ENCODE measurements at places on chromosomes 1 and 21. TPM values are rescaled to one million over a fixed set of nuclear protein-coding genes. Genes with fewer than 3 reads are reported as not detected.
A peak's percentile ranks its signal among the peaks of the same experiment; 100 is the strongest.

- no peaks in the 10 kb centered on the region for H3K4me1 ChIP-seq
- H3K36me3 ChIP-seq = no peaks in the 10 kb centered on the region
- no peaks in the 10 kb centered on the region for H3K27me3 ChIP-seq
Measured at GRCh38 chr1:181777812-181778211, 283.7 kb downstream of the ZNF648 start.

- H3K4me1 ChIP-seq = no peaks in the 10 kb centered on the region
- no peak overlapping the region for H3K27ac ChIP-seq
- H3K36me3 ChIP-seq = no peaks in the 10 kb centered on the region
- peak; percentile 37 for DNase-seq
Measured at GRCh38 chr1:44707959-44708831, 22.8 kb downstream of the RNU5D-1 start.

DNA sequence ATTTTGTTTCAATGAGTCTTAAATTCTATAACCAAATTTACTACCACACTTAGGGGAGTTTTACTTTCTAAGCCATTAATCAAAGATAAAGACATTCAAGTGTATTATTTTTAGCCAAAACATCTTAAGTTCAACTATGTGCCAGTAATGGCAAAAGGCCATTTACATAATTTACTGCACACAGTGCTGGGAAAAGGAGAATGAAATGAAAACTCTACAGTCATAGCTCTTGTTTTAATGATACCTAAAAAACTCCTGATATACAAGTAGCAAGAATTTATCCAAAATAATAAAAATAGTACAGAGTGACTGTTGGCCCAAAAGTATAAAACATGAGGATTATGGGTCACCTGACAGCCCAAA, 42.4 kb upstream of the C1orf198 start:
- no peak overlapping the region for H3K4me3 ChIP-seq
- no peaks in the 10 kb centered on the region for H3K36me3 ChIP-seq
- no peaks in the 10 kb centered on the region for H3K4me1 ChIP-seq
- no peak for DNase-seq
- H3K27me3 ChIP-seq = no peaks in the 10 kb centered on the region
- peak overlapping the region; percentile 31 for H3K27ac ChIP-seq

DNA sequence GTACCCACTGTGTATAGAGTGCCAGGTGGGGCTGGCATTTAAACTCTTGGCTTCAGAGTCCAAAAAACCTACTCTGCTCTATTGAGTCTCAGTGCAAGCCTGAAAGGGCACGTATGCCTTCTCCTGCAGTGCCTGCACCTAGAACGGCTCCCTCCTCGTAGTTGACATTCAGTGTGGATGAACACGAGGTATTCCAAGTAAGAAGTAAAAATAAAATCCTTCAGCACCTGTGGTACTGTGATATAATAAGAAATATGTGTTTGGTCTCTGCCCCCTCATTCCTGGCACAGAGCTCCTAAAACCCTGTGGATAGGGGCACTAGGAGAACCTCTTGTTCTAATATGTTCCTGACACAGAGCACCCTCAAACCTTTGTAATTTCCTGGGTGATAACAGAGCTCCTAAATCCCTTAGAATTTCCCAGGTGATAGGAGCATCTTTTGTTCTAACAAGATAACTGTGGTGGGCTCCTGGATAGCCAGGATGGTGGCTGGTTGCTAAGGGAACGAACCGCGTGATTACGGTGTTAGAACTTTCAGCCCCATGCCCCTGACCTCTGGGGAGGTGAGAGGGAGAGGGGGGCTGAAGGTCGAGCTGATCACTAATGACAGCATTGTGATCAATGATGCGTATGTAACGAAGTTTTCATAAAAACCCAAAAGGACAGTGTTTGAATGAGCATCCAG, 16.8 kb downstream of the UCK2 start:
- DNase-seq = no peak
- H3K27me3 ChIP-seq = no peaks in the 10 kb centered on the region
- H3K36me3 ChIP-seq = no peaks in the 10 kb centered on the region
- H3K4me1 ChIP-seq = peaks cover 4% of the 10 kb centered on the region

GRCh38 chr1:35558374-35559316, 1.0 kb downstream of the NCDN start:
- peak overlapping the region; percentile 94 for H3K27ac ChIP-seq
- DNase-seq = peak; percentile 32
- no peaks in the 10 kb centered on the region for H3K36me3 ChIP-seq
- peak overlapping the region; percentile 25 for H3K4me3 ChIP-seq
- no peaks in the 10 kb centered on the region for H3K27me3 ChIP-seq

DNA sequence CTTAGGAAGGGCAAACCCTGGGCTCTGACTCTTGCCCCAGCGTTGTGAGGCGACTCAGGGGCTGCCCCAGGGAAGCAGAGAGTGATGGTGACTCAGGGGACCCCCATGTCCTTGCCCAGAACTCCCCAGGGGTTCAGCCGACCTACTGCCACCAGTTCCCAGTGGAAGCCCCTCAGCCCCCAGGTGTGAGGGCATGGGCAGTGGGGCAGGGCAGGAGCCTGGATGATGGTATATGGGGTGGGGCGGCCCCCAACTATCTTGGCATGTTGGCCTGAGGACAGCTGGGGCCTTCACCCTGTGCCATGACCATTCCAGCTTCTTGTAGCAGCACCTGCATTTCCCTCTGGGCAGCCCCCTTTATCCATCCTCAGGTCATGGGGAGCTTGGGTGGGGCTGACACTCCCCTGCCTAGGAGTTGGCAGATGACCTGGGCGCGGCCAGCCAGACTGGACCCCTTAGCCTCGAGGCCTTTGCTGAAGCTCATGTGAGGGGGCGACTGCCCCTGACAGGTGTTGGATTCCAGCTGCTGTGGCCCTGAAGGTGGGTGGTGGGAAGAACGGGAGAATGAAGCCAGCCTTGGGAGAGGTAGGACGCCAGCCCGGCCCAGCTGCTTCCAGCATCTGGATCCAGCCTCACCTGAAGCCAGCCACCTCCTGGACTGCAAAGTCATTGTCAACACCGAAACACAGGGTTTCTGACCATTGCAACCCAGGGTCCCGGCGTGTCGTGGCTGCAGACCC, 1.8 kb upstream of the FNDC10 start:
- no peak overlapping the region for H3K27ac ChIP-seq
- no peak for DNase-seq
- H3K27me3 ChIP-seq = no peaks in the 10 kb centered on the region
- H3K4me3 ChIP-seq = no peak overlapping the region
- no peaks in the 10 kb centered on the region for H3K36me3 ChIP-seq

GRCh38 chr1:209659909-209660308, 7.7 kb upstream of the LAMB3 start:
- no peak overlapping the region for H3K4me3 ChIP-seq
- H3K27ac ChIP-seq = peak overlapping the region; percentile 18
- H3K4me1 ChIP-seq = peaks cover 10% of the 10 kb centered on the region
- no peak for DNase-seq
- no peaks in the 10 kb centered on the region for H3K36me3 ChIP-seq
- no peaks in the 10 kb centered on the region for H3K27me3 ChIP-seq

- no peaks in the 10 kb centered on the region for H3K36me3 ChIP-seq
- peaks cover 21% of the 10 kb centered on the region for H3K4me1 ChIP-seq
- no peak overlapping the region for H3K27ac ChIP-seq
- H3K27me3 ChIP-seq = no peaks in the 10 kb centered on the region
- H3K4me3 ChIP-seq = no peak overlapping the region
Measured at GRCh38 chr21:26072666-26073615, 97.6 kb downstream of the APP start.

GRCh38 chr21:25836396-25836795, 101.6 kb downstream of the GABPA start:
- DNase-seq = no peak
- no peak overlapping the region for H3K4me3 ChIP-seq
- no peaks in the 10 kb centered on the region for H3K36me3 ChIP-seq
- H3K27ac ChIP-seq = no peak overlapping the region

DNA sequence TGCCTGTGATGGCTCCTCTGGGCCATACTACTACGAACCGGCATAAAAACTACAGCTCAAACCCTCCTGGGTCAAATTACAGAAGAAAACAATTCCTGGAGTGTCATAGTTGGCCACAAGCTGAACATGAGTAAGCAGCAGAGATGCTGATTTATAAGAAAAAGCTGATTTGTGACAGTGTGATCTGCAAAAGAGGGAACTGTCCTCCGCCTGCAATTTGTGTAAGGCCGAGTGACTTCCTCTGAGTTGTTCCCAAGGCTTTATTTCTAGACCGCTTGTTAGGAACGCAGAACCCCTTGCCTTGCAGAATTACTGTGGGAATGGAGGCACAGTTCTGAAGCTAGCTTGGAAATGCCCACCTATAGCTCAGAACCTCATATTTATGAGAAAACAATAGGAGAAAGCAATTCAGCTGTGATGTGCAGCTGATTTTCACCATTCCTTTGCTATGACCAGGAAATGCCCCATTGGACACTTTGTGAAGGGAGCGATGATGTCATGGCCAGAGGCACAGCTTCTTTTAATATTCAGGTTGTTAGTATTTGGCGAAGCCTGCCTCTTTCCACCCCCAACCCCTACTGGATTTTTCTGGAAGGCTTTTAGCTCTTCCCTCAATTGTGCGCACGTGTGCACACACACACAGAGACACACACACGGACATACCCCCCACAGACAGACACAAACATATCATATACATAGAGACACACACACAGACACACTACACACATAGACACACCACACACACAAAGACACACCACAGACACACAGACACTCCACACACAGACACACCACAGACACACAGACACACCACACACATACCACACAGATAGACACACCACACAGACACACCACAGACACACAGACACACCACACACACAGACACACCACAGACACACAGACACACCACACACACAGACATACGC, 47.6 kb downstream of the IER5 start:
- H3K36me3 ChIP-seq = no peaks in the 10 kb centered on the region
- no peak for DNase-seq
- H3K27me3 ChIP-seq = no peaks in the 10 kb centered on the region

DNA sequence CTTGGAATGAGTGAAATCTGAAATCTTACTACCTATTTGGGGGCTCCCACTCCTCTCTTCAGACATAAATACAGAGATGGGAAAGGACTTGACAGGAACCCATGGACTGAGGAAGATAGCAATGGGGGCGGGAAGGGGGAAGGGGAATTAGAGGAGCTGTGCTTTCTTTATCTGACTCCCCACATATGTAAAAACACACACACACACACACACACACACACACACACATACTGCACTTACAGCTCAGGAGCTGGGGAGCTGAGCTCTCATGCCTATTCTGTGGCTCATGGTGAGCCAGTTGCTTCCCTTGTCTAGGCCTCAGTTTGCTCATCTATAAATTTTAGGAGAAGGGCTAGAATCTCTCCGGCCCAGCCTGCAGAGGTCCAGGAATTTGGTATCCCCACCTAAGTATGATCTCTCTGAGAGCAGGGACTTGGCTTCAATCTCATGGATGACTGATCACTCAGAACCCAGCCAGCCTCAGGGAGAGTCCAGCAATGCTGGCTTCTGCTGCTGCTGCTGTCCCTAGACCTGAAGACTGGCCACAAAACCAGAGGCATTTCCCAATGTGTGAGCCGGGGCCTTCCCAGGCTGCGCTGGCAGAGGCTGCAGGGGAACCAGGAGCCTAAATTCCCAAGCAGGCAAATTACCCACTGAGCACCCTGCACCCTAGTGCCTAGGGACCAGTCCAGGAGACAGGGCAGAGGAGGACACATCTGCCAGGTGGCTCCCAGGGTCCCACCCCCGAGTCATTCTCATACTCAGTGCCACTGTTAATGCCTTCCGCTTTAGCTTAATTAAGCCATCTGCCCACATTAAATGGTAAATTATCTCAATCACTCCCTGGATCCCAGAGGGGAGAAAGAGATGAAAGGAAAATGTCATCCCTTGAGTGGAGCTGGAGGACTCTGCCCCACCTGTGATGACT, 57.5 kb upstream of the RBM15 start:
- H3K4me1 ChIP-seq = no peaks in the 10 kb centered on the region
- H3K4me3 ChIP-seq = no peak overlapping the region
- DNase-seq = no peak
- no peak overlapping the region for H3K27ac ChIP-seq

GRCh38 chr1:160623227-160623633, 23.6 kb downstream of the SLAMF1 start:
- no peak for DNase-seq
- H3K27ac ChIP-seq = no peak overlapping the region
- no peak overlapping the region for H3K4me3 ChIP-seq
- H3K4me1 ChIP-seq = no peaks in the 10 kb centered on the region

DNA sequence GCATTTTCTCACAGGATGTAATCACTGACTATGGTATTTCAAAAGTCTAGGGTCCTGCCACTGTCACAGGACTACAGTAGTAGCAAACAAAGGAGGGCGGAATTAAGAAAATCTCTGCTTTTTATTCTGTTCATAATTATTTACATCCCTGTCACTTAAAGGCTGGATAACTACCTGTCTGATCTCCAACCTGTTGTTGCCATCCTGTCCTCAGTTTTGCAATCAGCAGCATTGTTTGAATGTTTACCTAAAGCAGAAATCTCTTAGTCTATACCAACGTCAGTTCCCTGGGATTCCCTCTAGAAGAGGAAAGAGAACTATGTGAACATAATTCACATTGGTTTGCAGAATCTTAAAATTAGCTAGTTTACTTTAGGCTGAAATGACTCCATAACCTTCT, 218.5 kb downstream of the PBX1 start:
- no peak overlapping the region for H3K4me3 ChIP-seq
- H3K4me1 ChIP-seq = peaks cover 13% of the 10 kb centered on the region
- no peaks in the 10 kb centered on the region for H3K27me3 ChIP-seq
- H3K36me3 ChIP-seq = no peaks in the 10 kb centered on the region

The DIO1 gene
- 0.03 TPM for polyA plus RNA-seq

The ESRRG gene
- polyA plus RNA-seq = 7.1 TPM

The STPG1 gene
- 8.6 TPM for polyA plus RNA-seq

The TOR3A gene
- 6.8 TPM for polyA plus RNA-seq

Data from adrenal gland (tissue), 19 donors.